ENCODE measurements at places on chromosomes 13 and 19. TPM values are rescaled to one million over a fixed set of nuclear protein-coding genes. Genes with fewer than 3 reads are reported as not detected.

DNA sequence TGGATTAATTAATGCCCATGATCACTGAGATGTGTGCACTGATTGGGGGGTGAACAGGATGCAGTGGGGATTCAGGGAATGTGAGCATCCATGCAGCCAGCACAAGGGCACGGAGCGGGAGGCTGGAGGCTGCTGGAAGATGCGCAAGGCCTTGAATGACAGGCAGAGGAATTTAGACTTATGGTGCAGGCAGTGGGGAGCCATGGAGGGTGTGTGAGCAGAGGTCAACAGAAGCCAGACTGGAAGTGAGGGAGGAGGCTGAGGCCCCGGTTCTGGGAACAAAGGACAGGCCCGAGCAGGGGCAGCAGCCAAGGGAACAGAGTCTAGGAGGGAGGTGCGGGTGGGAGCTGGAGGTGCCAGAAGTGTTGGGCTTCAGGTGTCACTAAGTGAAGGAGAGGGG, 7.3 kb upstream of the COLGALT1 start:
- no peak for DNase-seq

DNA sequence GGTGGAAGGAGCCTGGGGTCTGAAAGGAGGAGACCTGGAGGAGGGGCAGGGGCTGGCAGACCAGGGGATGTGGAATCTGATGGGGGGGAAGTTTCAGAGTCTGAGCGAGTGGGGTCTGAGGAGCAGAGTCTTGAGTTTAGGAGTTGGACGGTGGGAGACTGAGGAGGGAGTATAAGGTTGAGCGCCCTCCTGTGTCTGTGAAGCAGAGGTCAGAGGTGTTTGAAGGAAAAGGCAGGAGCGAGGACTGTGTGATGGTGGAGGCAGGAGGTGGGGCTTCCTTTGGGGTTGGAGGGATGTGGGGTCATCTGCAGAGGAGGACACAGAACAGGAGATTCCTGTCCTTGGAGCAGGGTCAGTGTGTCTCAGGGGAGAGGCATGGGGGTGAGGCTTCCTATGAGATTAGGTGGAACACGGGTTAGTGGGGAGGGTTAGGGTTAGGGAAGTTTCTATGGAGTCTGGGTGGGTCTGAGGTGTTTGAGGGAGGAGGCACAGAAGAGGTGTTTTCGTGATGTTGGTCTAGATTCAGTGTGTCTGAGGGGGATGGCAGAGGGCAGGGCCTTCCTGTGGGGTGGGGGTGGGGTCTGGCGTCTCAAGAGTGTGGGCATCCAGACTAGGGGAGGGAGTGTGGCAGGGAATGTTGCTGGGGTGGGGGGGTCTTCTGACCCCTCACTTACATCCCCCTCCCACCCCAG, 8.3 kb downstream of the RYR1 start:
- no peak for DNase-seq

Gene KLF12
- total RNA-seq = 14.1 TPM

DNA sequence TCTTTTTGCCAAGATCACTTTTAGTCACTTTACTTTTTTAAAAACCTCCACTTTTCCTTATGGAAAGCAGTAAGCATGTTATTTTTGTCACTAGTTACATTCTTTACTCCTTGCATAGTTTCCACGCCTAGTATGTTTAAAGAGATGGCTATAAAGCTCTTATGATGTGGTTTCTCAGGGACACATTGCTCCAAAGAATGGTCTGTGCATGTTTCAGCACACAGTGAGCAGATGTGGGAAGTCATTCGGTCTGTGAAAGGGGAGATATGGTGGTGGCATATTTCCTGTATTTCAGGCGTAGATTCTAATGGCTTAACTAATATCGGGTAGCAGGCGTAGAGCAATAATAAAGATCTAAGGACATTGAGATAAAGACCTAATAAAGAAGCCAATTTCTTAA, 180.7 kb downstream of the SLITRK6 start:
- DNase-seq = no peak

- no peak for DNase-seq
Measured at GRCh38 chr19:23665651-23666410, 21.2 kb downstream of the ZNF675 start.

Gene VSTM2B
- total RNA-seq = 0.32 TPM

Gene PROZ
- not detected for total RNA-seq

- no peak for DNase-seq
Measured at GRCh38 chr19:28042516-28042915, 1170.4 kb downstream of the UQCRFS1 start.

Gene DAND5
- total RNA-seq = 0.34 TPM

Gene F2RL3
- 2.0 TPM for total RNA-seq

DNA sequence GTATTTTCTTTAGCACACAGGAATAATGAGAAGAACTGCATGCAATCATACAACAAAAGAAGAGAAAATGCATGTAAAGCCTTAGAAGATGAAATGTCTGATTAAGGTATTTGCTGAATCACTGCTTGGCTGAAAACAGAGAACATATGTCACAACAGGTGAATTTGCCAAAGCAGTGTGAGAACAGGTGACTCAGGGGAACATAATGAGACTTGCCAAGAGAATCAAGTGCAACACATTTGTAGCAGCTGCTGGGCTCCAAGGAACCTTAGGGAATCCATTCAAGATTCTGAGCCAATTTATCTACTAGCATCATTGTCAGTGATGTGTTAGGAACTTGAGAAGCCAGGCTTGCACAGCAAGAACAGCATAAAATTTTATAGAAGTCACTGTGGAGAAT, 273.1 kb downstream of the PCDH20 start:
- no peak for DNase-seq

Gene SYNGR4
- not detected for total RNA-seq

Gene FSD1
- 2.0 TPM for total RNA-seq

DNA sequence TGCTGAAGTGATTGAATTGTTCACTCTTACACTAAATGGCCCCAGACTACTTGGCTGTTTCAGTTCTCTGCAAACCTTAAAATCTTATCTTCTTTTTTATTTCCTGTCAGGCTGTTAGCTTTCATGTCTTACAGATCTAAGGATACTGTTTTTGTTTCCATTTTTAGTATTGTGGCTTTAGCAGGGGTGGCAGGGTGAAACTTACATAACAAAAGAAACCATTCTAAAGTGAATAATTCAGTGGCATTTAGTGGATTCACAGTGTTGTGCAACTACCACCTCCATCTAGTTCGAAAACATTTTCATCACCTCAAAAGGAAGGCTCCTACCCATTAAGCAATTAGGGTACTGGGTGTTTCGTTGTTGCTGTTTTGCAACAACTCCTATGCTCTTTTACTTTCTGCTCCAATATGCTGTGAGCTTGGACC, 19.8 kb downstream of the TMEM272 start:
- DNase-seq = no peak

GRCh38 chr13:55361141-55361540, 1779.6 kb upstream of the PRR20A start:
- DNase-seq = no peak

DNA sequence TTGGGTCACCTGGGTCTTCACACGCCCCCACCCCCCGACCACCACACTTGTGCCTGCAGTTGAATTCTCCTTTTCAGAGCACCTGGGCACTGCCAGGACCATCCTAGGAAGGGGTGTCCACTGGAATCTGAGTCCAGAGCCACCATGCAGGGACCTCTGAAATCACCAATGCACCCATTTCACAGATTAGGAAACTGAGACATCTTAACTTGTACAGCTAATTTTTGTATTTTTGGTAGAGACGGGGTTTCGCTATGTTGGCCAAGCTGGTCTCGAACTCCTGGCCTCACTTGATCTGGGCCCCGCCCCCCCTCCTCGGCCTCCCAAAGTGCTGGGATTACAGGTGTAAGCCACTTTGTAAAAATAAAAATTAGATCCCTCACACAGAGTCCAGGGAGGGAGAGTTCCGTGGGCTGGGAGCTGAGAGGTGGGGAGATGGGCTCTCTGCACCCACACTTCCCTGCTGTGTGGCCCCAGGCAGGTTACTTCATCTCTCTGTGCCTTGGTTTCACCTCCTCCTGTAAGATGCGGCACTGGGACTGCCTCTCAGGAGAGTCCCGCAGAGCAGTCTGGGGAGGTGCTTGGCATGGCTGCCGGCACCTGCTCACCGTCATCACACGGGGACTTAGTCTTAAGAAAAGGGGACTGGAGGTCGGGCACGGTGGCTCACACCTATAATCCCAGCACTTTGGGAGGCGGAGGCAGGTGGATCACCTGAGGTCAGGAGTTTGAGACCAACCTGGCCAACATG, 45.9 kb upstream of the C19orf12 start:
- peak; percentile 57 for DNase-seq

GRCh38 chr13:83057119-83057518, 825.2 kb downstream of the SLITRK1 start:
- no peak for DNase-seq

DNA sequence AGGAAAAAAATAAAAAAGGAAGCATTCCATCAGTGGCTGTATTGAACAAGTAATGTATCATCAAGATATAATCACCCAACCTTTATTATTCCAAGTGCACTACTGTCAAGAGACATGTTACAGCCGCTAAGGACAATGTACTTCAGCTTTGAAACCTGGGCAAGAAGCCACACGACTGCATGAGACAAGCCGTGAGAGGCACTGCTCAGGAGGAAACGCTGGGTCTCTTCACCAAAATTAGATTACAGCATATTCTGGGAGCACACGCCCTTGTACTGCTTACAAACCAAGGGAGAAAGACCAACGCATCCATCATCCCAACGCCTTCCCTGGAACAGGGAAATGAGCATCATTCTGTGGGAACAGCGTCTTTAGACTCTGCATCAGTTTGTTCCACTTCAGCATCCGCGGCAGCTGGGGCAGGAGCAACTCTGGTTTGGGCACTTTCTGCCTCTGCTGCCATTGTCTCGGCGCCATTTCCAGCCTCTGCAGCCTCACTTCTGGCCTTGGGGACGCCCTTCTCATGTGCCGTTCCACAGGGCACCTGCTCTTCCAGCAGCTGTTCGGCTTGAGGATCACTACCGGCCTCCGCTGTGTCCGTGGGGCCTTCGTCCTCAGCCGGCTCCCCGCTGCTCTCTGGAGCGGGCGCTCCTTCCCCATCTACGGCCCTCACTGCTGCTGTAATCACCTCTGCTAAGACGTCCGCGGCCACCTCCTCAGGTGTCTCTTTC, 22.4 kb upstream of the BRD4 start:
- DNase-seq = no peak

Gene TMEM86B
- 3.4 TPM for total RNA-seq

Gene SLC6A16
- 3.7 TPM for total RNA-seq

Gene KLK2
- not detected for total RNA-seq

DNA sequence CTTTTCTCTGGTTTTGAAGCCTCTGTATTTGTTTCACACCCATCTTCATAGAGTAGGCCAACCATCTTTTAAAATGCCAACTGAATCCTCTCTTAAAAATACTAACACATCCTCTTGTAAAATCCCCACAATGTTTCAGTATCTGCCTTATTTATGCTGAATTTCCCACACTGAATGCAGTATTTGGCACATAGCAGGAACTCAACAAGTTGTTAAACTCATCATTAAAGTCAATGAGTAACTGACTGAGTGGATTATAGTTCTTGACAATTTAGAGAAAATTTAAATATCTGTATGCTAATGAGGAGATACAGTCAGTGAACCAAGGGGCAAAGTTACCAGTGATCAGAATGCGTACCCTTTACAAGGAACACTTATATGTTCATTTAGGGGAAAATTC, 505.5 kb upstream of the PCDH9 start:
- no peak for DNase-seq

Gene SLC15A1
- total RNA-seq = 27.2 TPM

GRCh38 chr19:44332145-44332544, 24.3 kb downstream of the ZNF112 start:
- no peak for DNase-seq

Gene IL12RB1
- 1.8 TPM for total RNA-seq

GRCh38 chr13:99971576-99972189, at the start of gene ZIC5:
ZIC5 (minus strand) TSS chr13:99971767; CDS start chr13:99971603, 164 bp downstream.
- no peak for DNase-seq

- DNase-seq = peak; percentile 72
Measured at GRCh38 chr19:1942934-1943555, 2.1 kb downstream of the CSNK1G2 start.

Gene NLRP12
- total RNA-seq = not detected

GRCh38 chr13:32314271-32315237, 609 bp downstream of the ZAR1L start:
- DNase-seq = peak; percentile 66

- DNase-seq = no peak
Measured at GRCh38 chr19:13039211-13039789, 44.0 kb downstream of the NFIX start.

DNA sequence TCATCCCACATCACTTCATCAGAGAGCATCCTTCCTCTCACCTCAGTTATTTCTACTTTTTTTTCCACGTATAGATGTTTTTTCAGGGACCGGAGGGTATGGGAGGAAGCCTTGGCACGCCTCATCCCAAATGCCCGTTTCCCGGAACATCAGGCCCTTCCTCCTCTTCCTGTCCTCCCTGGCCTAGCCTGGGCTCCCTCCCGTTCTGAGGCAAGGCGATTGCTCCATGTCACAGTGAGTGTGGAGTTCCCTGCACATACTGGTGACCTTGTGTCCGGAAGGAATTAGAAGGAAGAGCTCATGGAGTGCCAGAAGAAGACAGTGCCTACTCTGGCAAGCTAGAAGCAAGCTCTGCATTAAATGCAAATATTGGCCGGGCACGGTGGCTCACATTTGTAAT, 1.1 kb upstream of the ZNF627 start:
- no peak for DNase-seq

Gene ZNF525
- total RNA-seq = 16.5 TPM

Gene SIAH3
- 0.05 TPM for total RNA-seq

Gene C19orf67
- not detected for total RNA-seq

Gene PSPN
- total RNA-seq = 2.0 TPM

Gene SLC5A5
- not detected for total RNA-seq
